ENCODE measurements at places on chromosomes 3 and 15.
A peak's percentile ranks its signal among the peaks of the same experiment; 100 is the strongest.

- DNase-seq, result no peak
Observed at GRCh38 chr3:111519178-111519855, 22.7 kb upstream of the CD96 start.

DNA sequence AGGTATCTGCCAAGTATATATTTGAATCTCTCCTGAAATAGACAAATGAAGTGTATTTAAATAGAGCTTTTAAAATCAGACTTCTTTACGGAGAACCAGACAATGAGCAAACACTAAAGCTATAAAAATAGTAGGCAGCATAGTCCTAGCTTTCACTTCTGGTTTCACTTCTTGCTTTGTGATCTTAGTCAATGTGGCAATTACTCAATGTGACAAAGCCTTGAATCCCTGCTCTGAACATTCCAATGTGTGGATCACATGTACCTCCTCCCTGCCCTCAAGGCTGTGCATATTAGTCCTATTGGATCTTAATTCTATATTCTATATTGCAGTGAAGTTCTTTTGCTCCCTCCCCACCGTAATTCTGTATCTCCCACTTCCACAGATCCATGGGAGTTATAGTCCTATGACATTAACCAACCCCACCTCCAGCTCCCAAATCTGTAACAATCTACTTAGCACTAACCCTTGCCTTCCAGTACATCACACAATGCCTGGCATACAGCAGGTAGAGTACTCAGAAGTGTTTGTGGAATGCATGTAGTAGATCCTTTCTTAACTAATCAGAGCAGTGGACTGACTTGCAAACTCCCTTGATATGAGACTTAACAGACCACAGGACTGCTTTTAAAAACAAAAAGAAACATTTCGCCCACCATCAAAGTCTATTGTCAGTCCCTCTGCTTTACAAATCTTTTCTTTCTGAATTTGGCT, 24.3 kb upstream of the CP start:
- DNase-seq, result peak; percentile 58

- DNase-seq, result peak; percentile 45
Observed at GRCh38 chr3:13348661-13349396, 71.3 kb downstream of the NUP210 start.

DNA sequence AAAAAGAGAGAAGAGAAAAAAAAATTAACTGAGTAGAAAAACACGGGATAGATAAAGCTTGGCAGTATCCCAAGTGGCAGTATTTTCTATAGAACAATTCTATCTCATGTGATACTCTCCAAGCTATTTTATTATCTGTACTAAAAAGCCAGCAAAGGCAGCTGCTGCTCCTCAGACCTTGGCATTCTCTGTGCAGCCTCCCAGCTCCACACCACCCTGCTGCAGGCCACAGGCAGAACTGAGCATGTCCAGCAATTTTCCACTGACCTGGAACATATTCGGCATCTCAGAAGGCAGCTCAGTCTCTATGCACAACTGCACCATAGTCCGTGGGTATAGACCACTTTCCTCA, 1161.4 kb downstream of the IGSF11 start:
- DNase-seq, result no peak

DNA sequence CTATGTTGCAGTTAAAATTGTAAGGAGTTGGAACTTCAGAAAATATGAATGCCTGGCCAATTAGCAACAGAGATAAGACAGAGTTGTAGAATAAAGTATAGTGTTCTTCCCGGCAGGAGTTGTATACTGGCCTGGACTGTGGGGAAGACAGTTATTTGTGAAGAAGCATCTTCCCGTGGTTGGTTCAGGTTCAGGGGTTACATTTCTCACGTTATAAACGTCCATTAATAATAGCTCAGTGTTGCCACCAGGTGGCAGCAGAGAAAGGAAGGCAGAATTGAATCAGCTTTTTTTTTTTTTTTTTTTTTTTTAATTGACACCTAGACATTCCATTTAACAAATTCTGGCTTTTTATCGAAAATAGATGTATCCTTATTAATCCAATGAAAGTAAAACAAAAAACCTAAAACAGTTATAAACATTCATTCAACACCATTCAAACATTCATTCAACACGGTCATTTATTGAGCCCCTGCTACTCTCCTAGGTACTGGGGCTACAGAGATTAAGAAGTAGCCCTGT, 66.4 kb upstream of the NR2E3 start:
- DNase-seq, result peak; percentile 56

- DNase-seq, result no peak
Observed at GRCh38 chr15:91208371-91208770, 108.3 kb downstream of the SV2B start.

DNA sequence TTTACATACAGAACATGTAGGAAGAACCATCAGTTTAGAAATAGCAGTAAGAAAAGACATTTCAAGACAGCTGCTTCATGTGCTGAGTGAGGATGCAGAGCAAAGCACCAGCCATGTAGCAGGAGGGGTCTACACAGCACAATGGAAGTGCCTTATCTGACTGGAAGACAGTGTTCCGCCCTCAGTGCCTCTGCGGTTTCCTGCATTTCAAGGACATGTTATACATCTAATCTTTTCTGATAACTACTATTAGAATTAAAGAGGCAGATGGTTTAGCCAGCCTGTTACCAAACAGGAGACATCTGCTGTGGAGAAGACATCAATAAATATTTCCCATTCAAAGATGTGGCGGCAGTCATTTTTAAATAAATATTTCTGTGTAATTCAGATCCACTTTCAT, 10.6 kb downstream of the LSG1 start:
- DNase-seq, result no peak

DNA sequence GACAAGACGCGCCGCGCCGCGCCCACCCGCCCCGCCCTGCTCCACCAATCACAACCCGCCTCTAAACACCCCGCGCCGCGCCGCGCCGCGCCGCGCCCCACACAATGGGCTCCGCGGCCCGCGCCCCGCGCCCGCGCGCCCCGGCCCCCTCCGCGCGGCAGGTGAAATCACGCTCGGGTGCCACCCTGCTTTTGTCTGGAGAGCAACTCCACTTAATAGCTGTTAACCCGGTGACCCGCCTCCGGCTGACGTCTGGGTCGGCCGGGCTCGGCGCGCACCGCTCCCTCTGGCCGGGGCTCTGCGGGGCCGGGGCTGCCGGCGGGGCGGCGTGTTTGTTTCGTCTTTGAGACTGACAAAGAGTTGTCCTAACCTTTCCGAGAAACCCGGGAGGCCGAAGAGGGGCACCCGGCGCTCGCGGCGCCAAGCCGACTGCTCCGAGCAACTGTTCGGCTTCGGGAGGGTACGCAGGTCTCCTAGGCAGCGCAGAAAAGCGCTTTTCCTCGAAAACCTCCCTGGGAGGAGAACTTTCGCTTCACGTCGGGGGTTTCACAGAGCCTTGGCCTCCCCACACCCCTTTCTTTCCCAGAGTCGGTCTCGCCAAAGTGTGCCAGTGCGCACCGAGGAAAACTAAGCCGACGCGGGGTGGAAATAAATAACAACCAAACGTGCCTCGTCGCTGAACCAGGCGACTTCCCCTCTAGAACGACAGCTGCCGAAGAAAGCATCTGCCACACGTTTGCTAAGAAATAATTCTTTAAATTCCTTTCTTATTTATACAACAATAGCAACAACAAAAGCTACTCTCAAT, 518.4 kb downstream of the FOXP1 start:
- no peak for DNase-seq

- no peak for DNase-seq
Observed at GRCh38 chr15:52241489-52241888, 50.3 kb upstream of the GNB5 start.

GRCh38 chr15:80459380-80459779, 55.2 kb downstream of the ARNT2 start:
- no peak for DNase-seq

- DNase-seq, result peak; percentile 80
Observed at GRCh38 chr3:71629289-71629688, 45.8 kb upstream of the FOXP1 start.

DNA sequence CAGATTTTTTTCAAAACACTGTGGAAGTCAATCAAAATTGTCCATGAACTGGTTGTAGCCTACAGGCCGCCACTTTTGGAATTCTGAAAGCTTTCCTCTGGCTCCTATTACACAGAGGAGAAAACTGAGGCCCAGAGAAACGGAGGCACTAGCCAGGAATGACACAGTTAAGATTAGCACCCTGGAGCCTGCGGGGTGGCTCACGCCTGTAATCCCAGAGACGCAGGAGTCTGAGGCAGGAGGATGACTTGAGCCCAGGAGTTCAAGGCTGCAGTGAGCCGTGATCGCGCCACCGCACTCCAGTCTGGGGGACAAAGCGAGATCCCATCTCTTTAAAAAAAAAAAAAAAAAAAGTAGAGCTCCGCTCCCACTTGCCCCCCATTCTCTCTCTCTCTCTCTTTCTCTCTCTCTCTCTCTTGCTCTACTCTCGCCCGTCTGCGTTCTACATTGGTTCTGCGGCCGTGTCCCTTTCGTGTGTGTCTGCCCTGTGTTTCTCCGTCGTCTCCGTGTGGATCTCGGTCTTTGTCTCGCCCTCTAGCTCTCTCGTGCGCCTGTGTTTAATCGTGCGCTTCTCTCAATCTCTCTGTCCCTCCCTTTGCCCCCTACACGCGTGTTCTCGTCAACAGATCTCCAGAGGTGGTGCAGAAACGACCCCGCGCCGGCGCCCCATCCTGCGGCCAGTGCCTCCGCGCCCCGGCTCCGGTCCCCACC, 512 bp upstream of the TRH start:
- no peak for DNase-seq

DNA sequence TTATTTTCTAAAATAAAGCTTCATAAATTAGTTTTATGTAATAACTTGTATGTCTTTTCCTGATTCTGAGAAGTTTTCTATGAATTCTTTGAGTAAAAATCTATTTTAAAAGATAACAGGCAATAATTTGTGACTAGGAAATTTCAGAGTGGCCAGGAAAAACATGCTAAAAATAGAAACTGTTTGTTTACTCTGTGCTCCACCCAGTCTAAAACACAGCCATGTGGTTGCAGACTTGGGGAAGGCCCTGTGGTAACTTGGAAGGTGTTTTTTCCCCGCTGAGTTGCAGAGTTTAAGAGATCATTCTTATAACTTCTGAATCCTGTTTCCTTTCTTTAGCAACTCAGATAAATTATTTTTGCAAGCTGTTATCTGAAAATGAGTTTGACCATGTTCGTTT, 21.9 kb downstream of the PLCL2 start:
- DNase-seq, result no peak

DNA sequence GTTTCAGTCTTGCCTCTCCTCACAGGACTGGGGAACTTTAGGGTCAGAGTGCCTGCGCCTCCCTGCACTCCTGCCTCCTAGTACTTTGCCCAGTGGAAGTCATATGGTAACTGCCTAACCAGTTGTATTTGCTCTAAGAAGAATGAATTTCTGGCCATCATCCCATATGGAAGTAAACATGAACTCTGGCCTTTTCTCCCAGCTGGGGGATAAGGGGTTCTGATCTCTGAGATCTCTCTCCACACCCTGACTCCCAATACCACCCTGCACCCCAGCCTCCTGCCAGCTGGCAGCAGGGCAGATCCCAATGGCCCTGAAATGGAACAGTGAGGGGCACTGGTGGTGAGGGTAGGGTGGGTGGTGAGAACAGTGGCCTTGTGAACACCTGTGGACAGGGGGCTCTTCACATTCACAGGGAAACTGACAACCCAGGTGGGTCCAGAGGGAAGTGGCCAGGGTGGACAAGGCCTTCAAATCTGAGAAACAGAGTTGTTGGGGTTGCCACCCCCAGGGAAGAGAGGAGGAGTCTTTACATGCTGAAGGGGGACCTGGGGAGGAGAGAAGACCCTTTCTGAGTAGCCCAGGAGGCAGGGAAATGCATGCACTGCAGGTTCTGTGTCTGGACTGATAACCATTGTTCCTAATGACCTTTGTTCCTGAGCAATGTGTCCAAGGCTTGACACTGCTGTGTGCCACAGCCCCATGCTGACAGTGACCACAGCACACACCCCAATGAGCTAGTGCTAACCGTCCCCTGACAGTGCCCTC, 36.9 kb downstream of the RHCG start:
- no peak for DNase-seq

GRCh38 chr3:44048196-44048924, 193.3 kb upstream of the TOPAZ1 start:
- peak; percentile 37 for DNase-seq

GRCh38 chr15:61011576-61012336, 217.3 kb downstream of the RORA start:
- no peak for DNase-seq

DNA sequence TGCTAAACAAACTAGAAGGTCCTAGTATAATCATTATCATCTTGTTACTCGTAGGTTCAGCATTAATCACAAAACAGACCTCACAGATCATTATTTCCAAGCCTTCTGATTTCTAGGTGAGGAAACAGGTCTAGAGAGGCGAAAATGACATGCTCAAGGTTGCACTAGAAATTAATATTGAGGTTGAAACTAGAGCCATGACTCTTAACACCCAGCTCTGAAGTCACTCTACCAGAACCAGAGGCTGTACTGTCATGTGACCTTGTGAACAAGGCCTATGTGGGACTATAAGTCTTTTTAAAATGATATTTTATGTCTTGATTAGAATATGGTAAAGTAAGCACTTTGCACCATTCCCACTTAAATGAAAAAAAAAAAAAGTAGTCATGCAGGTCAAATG, 23.8 kb upstream of the FGF12 start:
- no peak for DNase-seq

DNA sequence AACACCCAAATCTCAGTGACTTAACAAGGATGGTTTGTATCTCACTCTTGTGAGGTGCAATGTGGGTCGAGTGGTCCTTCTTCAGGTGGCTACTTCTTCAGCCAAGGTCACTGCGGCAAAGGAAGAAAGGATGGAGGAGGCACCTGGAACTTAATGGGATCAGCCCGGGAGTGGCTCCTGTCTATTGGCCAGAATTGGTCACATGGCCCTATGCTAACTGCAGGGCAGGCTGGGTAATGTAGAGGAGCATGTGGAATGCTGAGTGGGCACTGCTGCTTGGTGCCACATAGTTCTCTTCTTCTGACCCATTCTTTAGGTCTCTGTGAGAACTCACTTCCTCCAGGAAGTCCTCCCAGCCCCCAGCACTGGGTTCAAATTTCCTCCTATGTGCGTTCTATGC, 20.3 kb upstream of the FAM3D start:
- DNase-seq, result no peak

- DNase-seq, result no peak
Observed at GRCh38 chr3:39221141-39221530, 28.7 kb upstream of the XIRP1 start.

DNA sequence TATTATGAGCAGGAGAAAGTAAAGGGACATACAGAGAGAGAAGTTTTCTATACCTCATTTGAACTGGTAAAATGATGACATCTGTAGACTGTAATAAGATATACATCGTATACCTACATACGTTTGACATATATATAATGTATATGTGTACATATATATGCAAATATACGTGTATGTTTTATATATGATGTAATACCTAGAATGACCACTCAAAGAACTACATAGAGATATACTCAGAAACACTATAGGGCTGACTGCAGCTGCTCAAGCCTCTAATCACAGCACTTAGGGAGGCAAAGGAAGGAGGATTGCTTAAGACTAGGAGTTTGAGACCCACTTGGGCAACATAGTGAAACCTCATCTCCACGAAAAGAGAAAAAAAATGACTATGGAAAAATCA, 48.5 kb upstream of the MCTP2 start:
- DNase-seq, result no peak
